ENCODE measurements at places on chromosomes 12 and 14.

- no peak for DNase-seq
Observed at GRCh38 chr14:51999084-51999483, 9.7 kb downstream of the RTRAF start.

- no peak for DNase-seq
Observed at GRCh38 chr12:131714759-131715158, 3.9 kb downstream of the SFSWAP start.

- DNase-seq, result no peak
Observed at GRCh38 chr12:85244561-85244960, 35.5 kb upstream of the ALX1 start.

- DNase-seq, result no peak
Observed at GRCh38 chr14:32706721-32707519, 231.8 kb upstream of the NPAS3 start.

- DNase-seq, result no peak
Observed at GRCh38 chr14:78673845-78674244, 503.7 kb downstream of the NRXN3 start.

- DNase-seq, result no peak
Observed at GRCh38 chr14:59425322-59425935, 39.8 kb downstream of the GPR135 start.

- no peak for DNase-seq
Observed at GRCh38 chr14:95058491-95058890, 98.8 kb downstream of the DICER1 start.

DNA sequence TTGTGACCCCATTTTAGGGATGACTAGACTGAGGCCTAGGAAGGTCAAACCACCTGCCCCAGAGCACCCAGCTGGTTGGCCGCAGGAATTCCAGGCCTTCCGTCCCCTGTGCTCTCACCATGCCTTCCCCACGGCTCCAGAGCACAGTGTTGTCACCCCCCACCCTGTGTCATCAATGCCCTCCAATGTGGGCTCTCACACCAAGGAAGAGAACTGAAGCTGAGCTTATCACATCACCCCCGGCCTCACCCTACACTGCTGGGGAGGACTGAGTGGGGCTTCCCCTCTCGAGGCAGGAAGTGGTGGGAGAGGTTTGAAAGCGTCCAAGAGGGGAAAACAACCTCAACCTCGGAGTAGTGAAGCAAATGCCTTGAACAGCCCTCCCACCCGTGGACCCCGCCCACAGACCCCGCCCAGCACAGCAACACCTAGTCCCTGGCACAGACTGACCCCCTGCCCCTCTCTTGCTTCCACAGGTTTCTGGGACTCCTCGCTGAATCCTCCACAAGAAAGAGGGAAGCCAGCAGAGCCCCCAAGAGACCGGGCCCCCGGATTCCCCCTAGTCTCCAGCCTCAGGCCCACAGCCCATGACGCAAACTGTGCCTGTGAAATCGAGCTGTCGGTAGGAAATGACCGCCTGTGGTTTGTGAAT lies 97.2 kb downstream of the LGMN start:
- peak; percentile 83 for DNase-seq

DNA sequence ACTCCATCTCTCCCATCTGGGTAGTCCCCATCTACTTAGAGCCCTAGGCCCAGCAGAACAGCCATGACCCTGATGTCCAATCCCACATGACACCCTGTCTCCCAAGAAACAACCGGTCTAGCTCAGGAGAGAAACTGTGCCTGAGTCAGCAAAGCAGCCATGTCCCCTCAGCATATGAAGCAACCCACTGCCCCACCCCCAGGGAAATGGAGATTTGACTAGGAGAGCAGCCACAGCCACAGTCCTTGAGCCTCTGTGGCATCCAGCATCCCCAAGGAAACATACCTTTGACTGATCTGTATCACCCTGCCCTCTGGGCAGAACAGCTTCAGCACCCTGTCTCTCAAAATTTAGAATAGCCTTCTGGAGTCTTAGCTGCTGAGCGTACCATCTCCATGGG lies 641.9 kb upstream of the FBXO33 start:
- DNase-seq, result no peak

- DNase-seq, result no peak
Observed at GRCh38 chr12:46259071-46259470, 9.8 kb downstream of the SLC38A1 start.

DNA sequence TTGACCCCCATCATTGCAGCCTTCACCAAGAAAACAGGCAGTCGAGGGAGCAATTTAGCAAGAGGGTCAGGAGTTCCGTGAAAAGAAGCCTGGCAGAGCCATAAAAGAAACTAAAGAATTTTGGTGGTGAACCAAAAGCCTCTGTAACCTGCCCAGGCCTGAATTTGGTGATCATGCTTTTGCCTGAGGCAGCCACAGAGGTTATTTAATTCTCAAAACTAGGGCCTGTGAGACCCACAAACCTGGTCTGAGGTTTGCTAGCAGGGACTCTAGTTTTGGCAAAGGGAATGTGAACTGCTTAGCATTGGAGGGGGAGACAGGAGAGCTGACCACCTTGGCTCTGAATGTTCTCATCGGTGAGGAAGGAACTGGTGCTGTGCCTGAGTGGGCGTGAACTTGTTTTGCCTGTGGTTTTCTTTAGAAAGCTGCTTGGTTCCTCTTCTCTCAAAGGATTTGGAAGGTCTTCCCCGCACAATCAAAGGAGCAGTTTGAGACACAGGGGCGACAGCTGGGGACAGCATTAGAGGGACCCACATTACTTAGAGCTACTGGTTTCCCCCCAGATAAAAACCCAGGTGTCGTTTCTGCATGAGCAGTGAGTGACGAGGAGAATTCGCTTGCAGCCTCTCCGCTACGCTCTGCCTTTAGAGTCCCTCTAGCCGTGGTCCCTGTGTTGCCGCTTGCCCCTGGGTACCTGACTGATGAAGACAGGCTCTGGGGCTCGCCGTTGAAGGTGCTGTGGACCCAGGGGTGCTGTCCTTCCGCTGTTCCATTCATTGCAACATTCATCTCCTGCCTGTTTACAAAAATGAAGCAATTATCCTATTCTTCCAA lies 12.6 kb upstream of the WNT5B start:
- no peak for DNase-seq

DNA sequence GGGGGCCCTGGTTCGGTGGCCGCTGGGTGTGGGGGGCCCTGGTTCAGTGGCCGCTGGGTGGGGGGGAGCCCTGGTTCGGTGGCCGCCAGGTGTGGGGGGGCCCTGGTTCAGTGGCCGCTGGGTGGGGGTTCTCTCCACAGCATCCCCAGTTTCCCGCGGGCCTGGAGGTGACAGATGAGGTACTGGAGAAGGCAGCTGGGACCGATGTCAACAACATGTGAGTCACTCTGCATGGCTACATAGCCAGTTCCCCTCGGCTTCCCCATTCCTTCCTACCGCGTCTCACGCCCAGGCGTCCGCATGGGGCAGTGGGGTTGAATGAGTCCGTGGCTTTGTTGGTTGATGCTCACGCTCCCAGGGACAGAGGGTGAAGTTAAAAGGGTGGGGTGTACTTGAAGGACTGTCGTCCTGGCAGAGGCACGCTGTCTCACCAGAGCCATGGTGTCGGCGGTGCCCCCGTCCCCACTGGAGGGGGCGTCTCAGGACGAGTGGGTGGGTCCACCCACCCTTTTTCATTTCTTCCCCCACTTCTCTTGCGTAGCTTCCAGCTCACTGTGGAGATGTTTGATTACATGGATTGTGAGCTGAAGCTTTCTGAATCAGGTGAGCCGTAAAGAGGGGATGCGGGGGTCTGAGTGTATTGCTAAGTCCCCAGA lies 15.6 kb downstream of the HIP1R start:
- DNase-seq, result no peak

DNA sequence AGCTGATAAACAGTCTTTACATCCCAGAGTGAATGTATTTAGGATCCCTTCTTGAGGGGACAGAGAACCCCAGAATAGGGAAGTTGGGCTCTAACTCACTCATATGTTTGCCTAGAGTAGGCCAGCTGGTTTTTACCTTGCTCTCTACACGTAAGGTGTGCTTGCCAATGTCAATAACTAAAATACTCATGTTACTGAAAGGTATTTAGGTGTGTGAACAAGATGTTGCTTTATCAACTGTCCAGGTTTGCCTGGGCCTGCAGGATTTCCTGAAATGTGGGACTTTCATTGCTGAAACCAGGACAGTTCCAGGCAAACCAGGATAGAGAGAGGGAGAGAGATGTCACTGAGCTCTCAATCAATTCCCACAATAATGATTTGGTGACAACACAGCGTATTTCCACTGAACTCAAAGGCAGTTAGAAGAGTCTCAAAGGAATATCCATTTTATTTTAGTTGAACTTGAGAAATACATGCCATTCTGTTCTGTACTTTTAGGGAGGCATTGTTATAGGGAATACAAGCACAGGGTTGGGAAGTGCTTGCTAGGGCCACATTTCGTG lies 171.7 kb downstream of the NRXN3 start:
- no peak for DNase-seq

GRCh38 chr14:90299408-90299807 lies 32.3 kb downstream of the NRDE2 start:
- DNase-seq, result no peak

DNA sequence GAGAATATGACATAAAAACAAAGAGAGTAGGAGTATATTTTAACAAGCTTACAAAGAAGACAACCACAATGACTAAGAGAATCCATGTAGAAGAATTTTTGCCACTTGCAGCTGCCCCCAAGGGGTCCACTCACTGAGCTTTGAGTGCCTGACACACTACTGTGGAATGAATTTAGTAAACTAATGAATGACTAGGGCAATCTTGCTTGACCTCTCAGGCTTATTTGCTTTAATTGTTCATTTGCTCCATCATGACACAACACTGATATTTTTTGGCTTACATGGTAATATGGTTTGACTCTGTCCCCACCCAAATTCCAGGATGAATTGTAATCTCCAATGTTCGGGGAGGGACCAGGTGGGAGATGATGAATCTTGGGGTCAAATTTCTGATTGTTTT lies 249.1 kb upstream of the FAR2 start:
- no peak for DNase-seq

DNA sequence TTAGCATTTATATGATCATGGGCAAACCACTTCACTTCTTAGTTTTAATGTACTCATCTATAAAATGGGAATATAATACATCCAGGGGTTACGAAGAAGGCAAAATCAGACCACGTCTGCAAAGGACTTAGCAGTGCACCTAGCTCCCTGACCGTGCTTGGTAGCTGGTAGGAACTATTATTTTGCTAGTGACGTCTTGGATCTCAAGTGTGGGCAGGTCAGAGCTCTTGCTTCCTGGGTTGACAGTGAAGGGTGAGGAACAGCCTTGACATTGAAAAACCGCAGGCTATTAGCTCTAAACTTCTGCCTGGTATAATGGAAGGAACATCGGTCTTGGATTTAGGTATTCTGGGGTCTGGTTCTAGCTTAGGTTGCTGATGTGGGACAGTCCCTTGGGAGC lies 89.3 kb upstream of the MED13L start:
- DNase-seq, result no peak

DNA sequence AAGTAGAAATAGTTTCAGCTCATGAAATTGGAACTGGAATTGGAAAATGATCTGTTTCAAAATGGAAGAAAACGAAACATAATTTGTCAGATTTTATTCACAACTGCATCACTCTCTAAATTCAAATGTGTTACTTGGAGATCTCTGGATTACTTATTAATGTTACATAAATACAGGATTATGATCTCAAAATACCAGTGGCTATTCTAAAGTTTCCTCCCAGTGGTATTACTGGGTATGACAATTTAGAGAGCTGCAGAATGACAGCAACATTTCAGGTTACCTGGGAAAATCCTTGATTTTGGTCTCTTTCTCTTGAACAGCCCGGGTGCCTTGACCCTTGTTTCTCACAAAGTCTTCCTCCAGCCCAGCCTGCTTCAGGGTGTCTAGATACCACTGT lies 14.2 kb downstream of the FAM161B start:
- DNase-seq, result no peak

DNA sequence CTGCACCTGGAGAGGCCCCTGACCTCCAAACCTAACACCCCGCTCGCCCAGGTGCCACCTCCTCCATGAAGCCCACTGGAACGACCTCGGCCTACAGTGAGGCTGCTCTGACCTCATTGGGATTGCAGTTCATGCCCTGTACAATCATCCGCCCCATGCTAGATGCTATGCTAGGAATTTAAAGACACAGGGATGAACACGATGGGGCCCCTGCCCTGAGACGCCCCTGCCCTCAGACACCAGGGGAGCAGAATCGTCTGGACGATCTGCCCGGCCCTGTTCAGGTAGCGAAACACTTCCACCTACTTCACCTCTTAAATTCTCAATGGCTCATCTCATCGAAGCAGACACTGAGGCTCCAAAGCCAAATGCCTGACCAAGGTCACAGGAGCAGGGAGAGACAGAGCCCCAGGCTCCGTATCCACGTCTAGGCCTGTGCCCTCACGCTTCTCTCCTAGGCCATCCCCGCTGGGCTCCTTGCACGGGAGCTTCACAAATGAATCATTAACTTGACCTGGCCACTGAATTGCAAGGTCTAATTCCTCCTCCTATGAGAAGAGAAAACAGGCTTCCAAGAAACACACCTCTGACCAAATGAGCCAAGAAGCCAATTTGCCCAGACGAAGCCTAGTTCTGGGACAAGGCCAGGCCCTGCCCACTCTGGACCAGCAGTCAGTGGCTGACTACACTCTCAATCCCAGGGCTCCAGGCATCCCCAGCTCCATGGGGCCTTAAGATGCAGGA lies 35.2 kb downstream of the SCARB1 start:
- DNase-seq, result no peak

DNA sequence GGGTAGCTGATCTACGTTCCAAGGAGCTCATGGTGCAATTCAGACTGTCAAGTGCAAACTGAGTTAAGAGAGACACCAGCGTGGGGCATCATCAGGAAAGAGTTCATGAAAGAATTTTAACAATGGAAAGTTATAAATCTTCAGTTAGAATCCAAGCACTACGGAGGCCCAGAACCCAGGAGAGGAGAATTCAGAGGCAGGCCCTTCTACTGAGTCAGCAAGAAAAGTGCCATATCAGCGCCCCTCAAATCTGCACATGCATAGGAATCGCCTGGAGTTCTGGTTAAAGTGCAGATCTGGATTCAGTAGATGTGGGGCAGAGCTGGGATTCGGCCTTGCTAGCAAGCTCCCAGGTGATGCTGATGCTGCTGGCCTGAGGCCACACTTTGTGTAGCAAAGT lies 45.9 kb downstream of the CHST11 start:
- DNase-seq, result no peak

DNA sequence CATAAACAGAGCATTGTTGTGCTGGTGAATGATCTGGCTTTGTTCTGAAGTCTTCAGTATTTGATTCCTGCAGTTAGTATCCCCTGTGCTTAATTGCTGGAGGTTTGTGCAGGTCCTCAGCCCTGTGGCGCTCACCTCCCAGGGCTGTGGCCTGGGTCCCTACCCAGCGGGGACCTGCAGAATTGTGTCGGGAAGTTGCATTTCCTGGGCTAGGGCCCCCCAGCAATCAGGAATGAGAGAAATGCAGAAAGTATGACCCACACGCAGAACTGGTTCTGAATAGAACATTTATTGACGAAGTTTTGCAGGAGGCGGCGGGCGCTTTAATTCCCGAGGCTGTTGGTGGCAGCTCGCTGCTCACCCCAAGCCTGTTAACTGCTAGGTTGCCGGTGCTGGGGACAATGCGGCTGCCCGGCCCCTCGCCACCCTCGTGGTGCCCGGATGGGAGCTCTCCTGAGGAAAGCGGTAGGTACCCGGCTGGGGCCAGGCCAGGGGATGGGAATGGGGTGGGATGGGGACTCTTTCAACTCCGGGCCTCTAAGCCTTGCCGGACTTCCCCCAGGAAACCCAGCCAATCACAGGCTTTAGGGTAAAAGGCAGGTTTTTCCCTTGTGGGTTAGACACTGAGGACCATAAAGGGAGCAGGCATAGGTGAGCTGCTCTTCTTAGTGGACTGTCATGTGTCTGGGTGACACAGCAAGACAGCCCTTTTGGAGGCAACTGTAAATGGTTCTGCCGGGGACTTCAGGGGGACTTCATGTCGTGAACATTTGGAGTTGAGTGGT lies 11.6 kb downstream of the PLEKHG3 start:
- no peak for DNase-seq

- DNase-seq, result no peak
Observed at GRCh38 chr14:20428010-20428365, 8.0 kb downstream of the KLHL33 start.

All from stimulated activated CD4-positive, alpha-beta T cell treated with anti-CD3 and anti-CD28 coated beads, Interleukin-4, amount 100 ng/mL, for 24 hours (primary cell).